Transverse colon (tissue), 4 donors: ENCODE measurements at places on chromosomes 2 and 18.

- DNase-seq: no peak
Measured at GRCh38 chr2:16124881-16125613, 184.7 kb downstream of the MYCN start.

DNA sequence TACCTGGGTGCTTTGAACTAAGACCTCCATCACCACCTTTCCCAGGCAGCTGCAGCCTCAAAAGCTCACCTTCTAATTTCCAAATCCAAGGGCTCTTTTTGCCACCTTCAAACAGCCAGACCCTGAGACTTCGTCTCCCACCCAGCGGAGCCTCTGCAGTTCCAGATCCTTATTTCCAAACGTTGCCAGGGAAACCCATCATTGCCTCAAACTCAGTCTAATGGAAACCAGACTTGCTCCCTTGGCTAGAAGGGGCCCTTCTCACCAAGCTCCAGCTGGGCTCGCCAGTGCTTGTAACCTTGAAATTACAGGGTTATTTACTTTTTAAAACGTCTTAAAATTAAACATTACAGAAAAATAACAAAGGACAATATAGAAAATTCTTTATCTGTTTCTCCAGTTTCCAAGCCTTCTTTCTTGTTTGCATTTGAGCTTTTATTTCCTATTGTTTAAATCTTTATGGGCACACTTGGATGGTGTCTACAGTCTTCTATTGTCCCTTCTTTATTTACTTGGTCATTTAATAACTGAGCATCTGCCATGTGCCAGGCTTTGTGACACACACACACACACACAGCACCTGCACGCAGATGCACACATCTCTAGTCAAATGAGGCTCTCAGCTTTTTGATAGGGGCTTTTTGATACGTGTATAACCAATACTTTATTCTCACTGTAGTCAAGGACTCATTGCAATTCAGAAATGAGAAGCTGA is 36.1 kb downstream of the TRPM8 start:
- DNase-seq: no peak

DNA sequence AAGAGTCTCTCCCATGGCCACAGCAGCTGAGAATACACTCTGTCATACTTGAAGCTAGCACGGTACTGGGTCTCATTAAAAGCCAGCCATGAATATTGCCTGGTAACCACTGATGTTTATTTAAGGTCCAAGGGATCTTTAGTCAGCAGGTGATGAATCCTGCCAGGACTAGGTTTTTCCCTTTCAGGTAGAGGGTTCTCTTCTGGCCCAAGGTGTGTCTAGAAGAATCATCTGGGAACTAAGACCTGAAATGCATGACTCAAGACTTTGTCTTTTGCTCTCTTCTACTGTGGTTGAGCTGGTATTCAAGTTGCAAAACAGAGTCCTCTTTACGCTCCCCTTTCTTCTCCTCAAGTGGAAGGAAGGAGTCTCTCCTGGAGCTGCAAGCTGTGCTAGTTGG is 400.5 kb upstream of the FSIP2 start:
- no peak for DNase-seq

DNA sequence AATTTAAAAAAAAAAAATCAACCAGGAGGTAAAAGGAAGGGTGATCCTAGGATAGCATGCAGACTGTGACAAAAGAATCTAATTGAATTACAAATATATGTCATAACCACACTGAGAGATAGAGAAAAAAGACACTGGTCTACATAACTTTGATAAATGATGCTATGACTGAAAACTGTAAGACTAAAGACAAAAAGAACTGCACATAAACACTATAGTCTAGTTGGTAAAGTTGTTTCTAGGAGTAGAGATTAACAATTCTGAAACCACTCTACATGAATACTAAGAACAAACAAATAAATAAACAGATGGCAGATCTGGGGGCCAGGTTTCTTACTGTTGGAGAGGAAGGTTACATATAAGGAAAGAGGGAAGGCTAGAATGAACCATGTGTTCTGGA is 14.6 kb upstream of the CHAC2 start:
- no peak for DNase-seq

DNA sequence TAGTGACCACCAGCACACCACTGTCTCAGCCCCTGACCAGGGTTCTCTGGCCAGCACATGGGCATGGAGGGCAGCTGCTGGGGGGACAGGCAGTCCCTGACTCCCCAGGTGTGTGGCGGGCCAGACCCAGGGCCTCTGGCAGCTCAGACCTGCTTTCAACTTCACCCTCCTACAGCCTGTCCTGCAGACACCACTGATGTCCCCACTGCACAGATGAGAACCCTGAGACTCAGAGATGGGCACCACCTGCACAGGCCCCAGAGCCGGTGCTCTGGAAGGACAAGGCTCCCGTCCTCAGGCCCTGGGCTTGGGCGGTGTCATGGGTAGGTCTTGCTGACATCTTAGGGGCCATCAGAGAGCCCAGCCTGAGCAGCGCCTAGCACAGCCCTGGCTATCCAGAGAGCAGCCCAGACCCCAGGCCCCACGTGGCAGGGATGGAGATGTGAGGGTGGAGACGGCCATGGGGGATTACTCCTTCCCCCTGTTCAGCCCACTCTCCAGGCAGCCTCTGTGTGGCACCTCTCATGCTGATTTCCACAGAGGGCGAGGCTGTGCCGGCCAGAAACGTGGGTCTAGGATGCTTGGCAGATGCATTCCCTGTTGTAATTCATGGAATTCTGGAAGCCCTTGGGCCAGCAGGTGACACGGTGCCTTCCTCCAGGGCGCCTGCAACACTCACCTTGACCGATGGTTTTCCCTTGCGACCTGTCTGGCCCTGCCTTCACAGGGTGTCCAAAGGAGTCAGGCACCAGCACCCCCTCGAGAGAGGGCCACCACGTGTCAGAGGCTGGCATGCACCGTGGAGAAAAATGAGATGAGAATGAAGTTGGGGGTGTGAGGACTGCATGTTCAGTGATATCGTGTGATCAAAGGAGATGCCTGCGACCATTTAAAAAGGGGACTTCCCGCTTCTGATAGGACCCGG is 61.2 kb upstream of the GLI2 start:
- DNase-seq: no peak

DNA sequence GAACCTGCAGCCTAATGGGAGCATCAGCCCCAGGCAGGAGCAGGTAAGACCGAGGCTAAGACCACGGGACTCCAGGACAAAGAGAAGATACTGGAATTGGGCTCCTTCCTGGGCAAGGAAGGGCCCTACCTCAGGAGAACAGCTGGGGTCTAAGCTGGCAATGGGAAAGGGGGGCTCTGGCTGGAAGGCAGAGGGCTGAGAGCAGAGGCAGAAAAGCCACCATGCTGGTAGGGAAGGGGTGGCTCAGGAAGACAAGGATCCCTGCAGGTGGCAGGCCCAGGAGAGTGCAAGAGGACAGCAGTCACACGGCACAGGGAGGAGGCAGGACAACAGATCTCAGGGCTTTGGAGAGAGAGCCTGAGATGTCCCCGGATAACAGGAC is 203.5 kb downstream of the NDUFA10 start:
- no peak for DNase-seq

GRCh38 chr2:63364866-63365265 is 223.4 kb downstream of the WDPCP start:
- DNase-seq: no peak
